Stimulated activated CD8-positive, alpha-beta memory T cell treated with anti-CD3 and anti-CD28 coated beads, Interleukin-4, amount 100 ng/mL, for 1 hour (primary cell): ENCODE measurements at places on chromosomes 5 and 9.

DNA sequence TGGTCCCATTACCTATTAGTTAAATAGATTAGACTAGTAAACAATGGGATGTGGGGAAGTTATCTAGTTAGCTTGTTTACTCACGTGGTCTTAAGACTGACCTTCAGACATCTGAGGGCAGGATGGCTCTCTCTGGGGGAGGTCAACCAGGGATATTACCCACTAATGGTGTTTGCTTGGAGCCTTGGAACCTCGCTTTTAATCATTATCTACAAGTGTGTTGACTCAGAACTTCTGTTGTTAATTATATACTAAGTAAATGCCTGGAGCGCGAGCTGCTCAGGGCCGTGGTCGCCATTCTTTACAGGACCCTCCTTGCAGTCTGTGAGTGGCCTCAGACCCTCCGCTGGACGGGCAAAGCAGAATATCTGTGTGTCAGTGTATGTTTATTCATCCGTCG, 48.5 kb upstream of the ZNF354A start:
- DNase-seq, result no peak

DNA sequence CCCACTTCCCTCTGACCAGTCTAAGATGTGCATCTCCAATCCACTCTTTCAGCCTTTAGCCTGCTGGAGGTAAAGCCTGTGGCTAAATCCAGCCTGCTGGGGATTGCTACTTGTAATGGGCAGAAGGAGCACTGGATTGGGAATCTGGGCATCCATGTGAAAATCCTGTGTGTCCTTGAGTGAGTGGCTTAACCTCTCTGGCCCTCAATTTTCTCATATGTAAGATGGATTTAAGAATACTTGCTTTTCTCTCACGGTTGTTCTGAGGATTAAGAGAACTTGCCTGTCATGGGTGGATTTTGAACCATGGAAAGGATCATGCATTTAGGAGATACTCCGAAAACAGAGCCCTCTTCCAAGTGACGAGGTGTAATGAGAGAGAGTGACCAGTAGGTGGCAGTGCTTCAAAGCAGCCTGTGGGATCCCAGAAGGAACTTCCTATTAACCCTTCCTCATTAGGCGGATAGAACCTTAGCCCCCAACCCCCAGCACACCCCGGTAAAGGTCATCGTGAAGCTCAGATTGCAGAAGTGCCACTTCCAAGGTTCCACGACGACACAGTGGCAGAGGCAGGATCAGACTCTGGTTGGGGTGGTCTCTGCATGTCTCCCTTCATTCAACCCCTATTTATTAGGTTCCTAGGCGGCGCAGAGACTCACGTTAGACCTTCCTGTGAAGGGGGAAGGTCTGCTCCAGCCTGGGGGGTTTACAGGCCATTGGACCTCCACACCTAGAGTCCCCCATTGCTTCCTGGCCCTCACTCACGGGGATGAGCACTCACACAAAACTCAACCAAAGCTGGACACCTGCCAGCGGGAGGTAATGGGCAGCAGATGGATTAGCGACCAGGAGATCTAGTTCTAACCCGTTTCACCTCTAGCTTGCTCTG, 68.7 kb upstream of the ZNF618 start:
- DNase-seq, result peak; percentile 2

GRCh38 chr5:65012301-65012892, 243.7 kb downstream of the CWC27 start:
- no peak for DNase-seq

DNA sequence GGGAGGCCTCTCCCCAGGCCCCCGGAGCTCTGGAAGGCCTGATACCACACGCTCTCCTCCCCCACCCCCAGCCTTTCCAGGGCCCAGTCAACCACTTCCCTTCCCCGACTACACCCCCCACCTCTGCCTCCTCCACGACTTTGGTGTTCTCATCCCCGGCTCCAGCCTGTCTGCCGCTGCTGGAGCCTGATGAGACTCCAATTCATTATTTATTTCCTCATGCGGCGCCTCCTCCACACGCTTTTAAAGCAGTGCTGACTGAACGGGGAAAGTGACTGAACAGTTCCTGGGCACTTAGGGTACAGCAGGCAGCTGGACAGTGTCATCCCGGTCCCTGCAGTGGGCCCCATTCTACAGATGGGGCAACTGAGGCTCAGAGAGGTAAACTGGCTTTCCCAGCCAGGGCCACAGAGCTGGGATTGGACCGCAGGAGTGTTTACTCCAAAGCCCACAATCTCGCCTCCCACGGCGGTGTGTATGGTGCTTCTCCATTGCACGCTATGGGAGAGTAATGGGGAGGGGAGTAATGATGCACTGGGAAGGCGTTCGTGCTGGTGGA, 15.9 kb upstream of the RPL26L1 start:
- no peak for DNase-seq

GRCh38 chr5:148297731-148298130, 14.5 kb upstream of the SPINK7 start:
- DNase-seq, result no peak

DNA sequence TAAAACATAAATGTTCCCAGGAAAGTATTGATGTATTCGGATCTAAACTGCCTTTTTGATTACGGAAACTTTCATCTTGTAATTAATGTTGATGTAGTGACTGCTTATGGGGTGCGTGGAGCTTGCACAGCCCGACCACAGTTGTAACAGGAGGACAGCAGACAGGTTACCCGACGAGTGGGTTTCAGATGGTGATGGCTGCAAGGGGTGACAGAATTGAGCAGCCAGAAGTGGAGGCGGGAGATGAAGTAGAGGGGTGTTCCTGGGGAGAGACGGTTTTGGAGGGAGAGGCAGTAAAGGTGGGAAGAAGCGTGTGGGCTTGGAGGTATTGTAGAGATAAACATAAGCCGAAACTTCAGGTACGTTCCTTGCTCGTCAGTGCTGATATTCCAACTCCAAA, 5.8 kb downstream of the CEP72 start:
- no peak for DNase-seq

DNA sequence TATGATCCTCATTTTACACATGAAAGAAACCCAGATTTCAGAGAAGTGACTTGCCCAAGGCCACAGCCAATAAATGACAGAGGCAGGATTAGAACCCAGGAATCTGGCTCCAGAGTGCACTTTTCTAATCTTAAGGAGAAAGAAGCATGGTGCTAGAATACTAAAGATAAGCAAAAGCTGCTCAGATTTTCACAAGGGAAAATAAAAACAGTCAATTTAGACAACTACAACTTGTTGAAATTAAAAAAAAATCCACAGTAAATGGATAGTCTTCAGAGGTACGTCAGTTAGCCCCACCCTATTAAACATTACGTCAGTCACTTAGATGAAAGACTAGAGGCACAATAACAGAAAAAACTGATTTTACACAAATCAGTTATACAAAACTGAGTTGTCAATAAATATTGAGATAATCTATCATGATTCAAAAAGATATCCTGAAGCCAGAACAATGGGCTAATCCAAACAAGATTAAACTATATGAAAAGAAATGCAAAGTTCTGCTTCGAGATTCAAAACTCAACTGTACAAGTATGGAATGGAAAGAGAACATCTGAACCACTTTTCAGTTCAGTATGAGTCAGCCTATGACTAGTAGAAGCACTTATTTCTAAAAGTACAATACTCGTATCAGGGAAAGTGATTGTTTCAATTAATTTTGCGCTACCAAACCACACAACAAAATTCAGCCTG, 9.3 kb downstream of the TMEM245 start:
- no peak for DNase-seq
